ENCODE measurements at places on chromosomes 12 and 14.

GRCh38 chr12:113043240-113043639, 13.3 kb upstream of the DTX1 start:
- no peak for DNase-seq

GRCh38 chr14:57769863-57770523, 95.9 kb downstream of the SLC35F4 start:
- no peak for DNase-seq

- DNase-seq, result peak; percentile 83
These were observed 19.9 kb downstream of the SLC35F4 start for GRCh38 chr14:57845802-57846531.

DNA sequence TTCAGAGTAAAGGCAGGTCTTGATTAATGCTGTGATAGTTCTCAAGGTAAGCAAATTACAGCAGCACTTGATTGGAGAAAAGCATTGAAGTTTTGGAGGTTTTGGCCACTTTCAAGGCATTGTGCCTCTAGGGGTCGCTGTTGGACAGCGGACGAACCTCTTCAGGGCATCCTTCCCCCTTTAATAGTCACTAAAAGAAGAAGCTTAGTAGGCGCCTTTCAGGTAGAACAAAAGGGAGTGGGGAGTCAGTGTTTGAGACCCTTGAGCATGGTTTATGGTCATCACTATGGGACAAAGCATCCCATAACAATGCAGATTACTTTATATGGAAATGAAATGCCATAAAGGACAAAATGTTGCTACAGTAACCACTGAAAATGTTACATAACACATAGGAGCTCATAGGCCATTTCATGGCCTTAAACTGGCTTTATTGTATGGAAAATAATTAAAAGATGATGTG, 199.5 kb upstream of the DCN start:
- DNase-seq, result peak; percentile 75

DNA sequence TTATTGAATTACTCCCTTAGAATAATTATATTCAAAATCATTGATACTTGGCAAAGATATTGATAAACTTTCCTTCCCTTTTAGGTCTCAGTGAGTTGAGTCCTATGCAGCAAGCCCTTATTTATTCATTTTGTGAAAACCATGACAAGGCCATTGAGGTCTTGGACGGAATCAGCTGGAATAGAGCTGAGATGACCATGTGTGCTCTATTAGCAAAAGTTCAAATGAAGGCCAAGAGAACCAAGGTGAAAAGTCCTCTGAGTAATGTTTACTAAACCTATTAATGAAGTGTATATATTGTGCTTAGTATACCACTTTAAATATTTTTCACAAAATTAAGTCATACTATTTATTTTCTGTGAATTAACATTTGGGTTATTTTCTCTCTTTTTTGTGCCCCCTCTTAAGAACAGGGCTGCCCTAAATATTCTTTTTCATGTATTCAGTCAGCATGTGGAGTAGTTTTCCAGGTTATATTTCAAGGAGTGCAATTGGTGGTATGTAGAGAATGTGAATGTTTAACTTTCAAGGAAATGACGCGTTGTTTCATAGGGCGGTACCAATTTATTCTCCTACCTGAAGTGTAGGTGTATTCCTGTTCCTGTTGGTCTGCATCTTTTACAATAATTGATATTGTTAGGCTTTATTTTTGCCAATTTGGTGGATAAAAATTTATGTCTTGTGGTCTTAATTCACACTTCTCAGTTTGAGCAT, 201.4 kb downstream of the TTC6 start:
- no peak for DNase-seq

DNA sequence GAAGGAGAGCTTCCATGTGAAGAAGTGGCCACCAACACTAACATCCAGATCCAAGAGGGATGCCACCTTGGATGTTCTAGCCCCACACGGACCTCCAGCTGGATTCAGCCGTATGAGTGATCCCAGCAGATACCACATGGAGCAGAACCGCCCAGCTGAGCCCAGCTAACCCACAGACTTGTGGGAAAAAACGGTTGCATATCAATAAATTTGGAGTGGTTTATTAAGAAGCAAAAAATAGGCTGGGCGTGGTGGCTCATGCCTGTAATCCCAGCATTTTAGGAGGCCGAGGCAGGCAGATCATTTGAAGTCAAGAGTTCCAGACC, 11.9 kb upstream of the IFT81 start:
- DNase-seq, result no peak

DNA sequence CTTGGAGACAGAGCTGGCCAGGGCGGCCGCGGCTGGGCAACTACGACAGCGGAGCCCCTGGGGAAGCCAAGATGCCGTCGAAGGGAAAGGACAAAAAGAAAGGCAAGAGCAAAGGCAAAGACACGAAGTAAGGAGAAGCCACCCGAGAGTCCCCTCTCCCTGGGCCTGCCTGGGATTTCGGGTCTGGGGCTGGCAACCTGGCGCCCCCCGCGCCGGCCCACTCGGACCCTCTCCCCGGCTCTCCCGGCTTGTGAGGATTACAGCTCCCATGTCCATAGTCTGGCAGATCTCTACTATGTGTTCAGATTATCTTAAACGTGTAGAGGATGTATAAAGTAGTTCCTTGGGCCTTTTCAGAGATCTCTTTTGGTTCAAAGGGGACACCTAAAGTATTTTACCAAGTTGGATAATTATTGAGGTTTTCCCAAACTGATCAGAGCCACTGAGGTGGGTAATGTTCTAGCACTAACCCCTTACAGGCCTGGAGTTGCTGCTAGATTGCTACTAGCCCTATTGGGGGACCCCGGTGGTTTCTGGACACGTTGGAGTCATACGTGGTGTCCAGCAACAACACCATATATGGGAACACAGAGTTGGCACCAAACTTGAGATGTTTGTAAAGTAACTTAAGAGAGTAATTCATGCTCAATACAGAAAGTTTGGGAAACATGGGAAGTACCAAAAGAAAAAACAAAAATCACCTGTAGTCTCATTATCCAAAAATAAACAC, 424 bp downstream of the BBOF1 start:
- peak; percentile 45 for DNase-seq

DNA sequence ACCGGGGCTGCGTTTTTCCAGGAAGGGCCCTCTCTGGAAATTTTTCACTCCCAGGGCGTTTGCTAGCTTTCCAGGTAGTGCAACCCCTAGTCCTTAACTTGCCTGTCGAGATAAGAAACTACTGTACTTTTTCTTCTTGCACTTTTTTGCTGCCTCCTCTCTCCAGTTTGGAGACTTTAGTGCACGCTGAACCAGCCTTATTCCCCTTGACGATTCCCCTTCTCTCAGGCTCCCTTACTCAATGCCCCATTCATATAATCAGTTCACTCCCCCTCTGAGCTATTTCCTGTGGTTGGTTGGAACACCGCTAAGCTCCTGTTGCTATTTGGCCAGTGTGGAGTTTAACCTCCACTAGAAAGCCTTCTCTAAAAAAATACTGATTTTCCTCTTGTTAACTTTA, 682 bp downstream of the CREBL2 start:
- DNase-seq, result peak; percentile 63

- no peak for DNase-seq
These were observed 72.1 kb downstream of the TRIM9 start for GRCh38 chr14:51022769-51023168.

GRCh38 chr14:104094056-104094708, 8.7 kb downstream of the ASPG start:
- no peak for DNase-seq

DNA sequence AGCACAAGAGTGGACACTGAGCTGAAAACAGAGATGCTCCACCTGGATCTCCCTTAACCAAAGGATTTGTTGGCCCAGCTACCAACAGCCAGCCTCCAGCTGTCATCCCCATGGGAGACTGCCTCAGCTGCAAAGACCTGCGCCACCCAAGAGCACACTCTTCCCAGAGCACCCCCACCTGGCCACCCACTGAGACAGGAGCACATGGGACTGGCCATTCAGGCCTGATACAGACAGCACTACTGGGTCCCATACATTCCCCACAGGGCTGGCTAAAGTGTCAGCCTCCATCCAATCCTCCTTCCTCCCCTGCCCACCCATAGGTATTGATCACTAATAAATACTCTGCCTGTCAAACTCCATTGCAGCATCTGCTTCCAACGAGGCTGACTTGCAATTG, 241.5 kb downstream of the BCL11B start:
- no peak for DNase-seq

GRCh38 chr12:46386360-46386867, 13.8 kb upstream of the SLC38A2 start:
- peak; percentile 99 for DNase-seq

GRCh38 chr14:100867631-100868315, 35.7 kb downstream of the RTL1 start:
- DNase-seq, result no peak

DNA sequence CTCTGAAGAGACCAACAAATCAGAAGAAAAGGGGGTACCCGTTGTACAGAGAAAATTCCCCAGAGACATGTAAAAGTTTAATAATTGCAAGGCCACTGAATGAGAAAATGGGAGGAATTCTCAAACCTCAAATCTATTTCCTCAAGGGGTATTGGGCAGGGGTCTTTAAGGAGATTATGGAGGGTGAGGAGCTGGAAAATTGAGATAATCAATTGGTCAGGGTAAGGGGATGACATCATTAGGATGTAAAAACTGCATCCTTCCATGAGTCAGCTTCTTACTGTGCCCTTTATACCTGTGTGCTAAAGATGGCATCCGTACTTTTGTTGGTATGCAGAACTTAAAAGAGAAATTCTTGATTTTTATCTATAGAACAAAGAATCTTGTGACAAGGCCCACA, 641.5 kb downstream of the LRFN5 start:
- DNase-seq, result no peak

Measured in fibroblast of skin of right biceps (primary cell).